ENCODE measurements at places on chromosomes 3 and 15. TPM values are rescaled to one million over a fixed set of nuclear protein-coding genes. Genes with fewer than 3 reads are reported as not detected.

- no peak for DNase-seq
These were observed 22.8 kb downstream of the GAP43 start for GRCh38 chr3:115646027-115646690.

BMF gene
- polyA plus RNA-seq: 0.65 TPM

GRCh38 chr3:21734746-21735145, 16.3 kb downstream of the ZNF385D start:
- DNase-seq: no peak

- DNase-seq: no peak
These were observed 73.0 kb upstream of the PCSK6 start for GRCh38 chr15:101562428-101563059.

- no peak for DNase-seq
These were observed 39.9 kb downstream of the TGFBR2 start for GRCh38 chr3:30646181-30646876.

FBXO22 gene
- 35.6 TPM for polyA plus RNA-seq
